ENCODE measurements at places on chromosomes 4 and X.

GRCh38 chrX:46634577-46634976 is 61.0 kb downstream of the CHST7 start:
- DNase-seq = no peak

DNA sequence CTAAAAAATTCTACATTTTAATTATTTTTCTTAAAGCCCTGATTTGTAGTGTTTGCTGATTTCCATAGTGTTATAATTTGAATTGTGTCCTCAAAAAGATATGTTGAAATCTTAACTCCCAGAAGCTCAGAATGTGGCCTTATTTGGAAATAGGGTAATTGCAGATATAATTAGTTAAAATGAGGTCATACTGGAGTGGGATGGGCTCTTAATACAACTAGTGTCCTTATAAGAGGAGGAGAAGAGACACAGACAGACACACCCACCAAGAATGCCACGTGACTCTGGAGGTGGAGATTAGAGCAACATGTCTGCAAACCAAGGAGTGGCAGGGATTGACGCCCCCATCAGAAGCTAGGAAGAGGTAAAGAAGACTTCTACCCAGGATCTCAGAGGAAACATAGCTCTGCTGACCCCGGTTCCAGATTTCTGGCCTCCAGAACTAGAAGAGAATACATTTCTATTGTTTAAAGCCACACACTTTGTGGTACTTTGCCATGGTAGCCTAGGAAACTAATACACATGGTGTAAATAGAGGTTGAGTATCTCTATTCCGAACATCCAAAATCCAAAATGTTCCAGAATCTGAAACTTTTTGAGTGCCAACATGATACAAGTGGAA is 70.5 kb upstream of the IRF2 start:
- peak; percentile 34 for DNase-seq

- peak; percentile 11 for DNase-seq
Observed at GRCh38 chr4:26782830-26783202, 77.8 kb upstream of the STIM2 start.

GRCh38 chr4:33080275-33080674 is 2360.1 kb downstream of the PCDH7 start:
- DNase-seq = no peak

DNA sequence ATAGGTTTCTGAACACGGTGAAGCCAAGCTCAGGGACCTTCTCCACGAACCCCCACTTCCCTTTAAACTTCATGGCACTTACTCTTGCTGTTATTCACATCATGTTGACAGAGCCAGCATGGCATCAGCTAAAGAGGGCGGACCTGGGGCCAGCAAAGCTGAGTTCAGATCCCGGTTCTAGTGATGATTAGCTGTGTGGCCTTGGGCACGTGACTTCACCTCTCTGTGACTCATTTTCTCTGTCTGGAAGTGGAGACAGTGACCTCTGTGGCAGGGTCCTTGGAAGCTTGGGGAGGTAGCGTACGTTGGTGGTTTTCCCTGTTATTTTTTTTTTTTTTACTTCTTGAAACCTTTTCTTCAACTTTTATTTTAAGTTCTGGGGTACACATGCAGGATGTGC is 13.4 kb downstream of the EVC start:
- DNase-seq = peak; percentile 20

GRCh38 chr4:21802406-21802805 is 146.2 kb downstream of the KCNIP4 start:
- DNase-seq = peak; percentile 84

GRCh38 chr4:185142564-185142911 is 528 bp upstream of the SLC25A4 start:
- no peak for DNase-seq

- peak; percentile 52 for DNase-seq
Observed at GRCh38 chrX:42803320-42803719, 25.4 kb upstream of the PPP1R2C start.

DNA sequence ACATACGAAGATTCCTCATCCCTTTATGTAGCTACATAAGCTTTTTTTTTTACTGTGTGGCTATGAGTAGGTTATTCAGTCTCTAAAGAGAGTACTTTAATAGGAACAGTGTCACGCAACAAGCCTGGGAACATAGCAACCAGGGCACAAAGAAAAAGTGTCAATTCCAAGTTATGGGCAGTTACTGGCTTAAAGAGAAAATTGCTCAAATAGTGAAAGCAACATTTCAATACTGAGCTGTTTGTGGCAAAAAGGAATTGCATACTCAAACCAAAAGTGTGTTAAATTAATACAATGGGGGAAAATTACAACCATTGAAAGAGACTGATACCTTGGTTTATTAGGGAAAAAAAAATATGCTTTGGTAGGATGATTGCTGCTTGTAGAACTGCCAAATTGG is 41.2 kb upstream of the ENOX2 start:
- DNase-seq = no peak

- no peak for DNase-seq
Observed at GRCh38 chrX:119381349-119381944, 17.7 kb upstream of the SLC25A43 start.

GRCh38 chr4:150164055-150164454 is 85.8 kb downstream of the DCLK2 start:
- DNase-seq = peak; percentile 74

- peak; percentile 92 for DNase-seq
Observed at GRCh38 chr4:53306729-53307128, 59.1 kb downstream of the SCFD2 start.

- DNase-seq = peak; percentile 36
Observed at GRCh38 chr4:74056114-74056857, 17.8 kb upstream of the CXCL3 start.

DNA sequence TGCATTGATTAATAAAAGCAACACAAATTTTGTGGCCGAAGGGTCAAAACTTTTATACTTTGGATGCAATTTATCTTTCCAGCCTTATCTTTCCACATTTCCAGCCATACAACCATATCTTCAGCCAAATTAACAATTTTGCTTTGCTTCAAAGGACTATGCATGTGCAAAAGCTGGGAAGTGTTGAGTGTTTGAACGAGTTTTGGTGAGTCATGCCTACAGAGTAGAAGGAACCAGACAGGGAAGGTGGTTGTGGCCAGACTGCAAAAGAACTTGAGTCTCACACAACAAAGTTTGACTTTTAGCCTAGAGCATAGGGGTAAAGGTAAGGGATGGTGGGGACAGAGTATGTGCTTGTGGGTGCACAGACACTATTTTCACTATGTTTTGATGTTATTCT is 53.0 kb upstream of the GABRA2 start:
- no peak for DNase-seq

GRCh38 chrX:17474892-17475291 is 99.9 kb downstream of the NHS start:
- DNase-seq = peak; percentile 80

DNA sequence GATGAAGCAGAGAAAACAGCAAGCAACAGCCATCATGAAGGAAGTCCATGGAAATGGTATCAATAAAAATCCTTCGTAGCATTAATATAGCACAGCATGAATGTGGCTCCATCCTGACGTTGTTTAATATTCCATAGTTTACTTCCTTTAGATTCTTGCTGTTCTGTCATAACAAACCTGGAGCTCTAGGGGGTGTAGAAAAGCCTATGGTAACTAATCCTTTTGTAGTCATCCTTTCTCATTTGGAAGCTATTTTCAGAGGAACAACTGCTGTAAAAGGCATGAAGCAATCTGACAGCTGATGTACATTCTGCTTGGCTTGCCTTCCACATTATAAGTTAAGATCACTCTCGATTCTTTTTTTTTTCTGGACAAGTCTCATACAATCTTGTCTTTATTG is 914 bp downstream of the MYOZ2 start:
- DNase-seq = no peak

DNA sequence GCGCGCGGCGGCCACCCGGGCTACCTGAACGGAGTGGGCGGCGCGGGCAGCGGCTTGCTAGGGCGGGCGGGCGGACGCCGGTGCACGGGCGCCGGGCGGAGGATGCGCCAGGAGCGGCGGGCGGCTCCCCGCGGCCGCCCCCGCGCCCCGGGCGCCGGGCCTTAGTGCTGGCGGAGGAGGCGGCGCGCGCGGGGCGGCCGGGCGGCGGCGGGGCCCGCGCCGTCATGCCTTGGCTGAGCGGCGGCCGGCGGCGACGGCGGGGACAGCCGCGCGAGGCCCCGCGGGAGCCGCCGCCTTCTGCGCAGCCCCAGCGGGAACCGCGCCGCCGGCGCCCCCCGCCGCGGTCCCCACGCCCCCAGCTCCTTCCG is 48.2 kb downstream of the CLDN34 start:
- no peak for DNase-seq

- no peak for DNase-seq
Observed at GRCh38 chr4:8761167-8761823, 110.3 kb downstream of the HMX1 start.

DNA sequence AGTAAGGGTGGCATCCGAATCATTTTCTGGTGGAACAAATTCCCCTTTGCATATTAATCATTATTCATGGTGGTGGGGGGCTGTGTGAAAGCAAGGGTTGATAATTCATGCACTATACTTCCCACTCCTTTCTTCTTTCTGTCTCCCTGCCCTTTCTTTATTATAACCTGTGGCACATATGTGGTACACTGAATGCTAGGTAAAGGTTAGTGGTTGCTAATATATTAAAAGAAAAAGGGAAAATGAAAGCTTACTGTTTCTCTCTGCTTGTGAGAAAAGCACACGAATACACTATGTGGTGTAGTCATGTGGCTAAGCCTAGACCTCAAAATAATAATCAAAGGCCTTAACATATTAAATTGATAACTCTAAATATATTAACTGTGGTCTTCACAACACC is 178.4 kb upstream of the RPS6KA3 start:
- DNase-seq = no peak

- DNase-seq = no peak
Observed at GRCh38 chr4:87134122-87134521, 86.3 kb downstream of the KLHL8 start.

GRCh38 chr4:186891859-186892486 is 168.3 kb upstream of the FAT1 start:
- DNase-seq = no peak

DNA sequence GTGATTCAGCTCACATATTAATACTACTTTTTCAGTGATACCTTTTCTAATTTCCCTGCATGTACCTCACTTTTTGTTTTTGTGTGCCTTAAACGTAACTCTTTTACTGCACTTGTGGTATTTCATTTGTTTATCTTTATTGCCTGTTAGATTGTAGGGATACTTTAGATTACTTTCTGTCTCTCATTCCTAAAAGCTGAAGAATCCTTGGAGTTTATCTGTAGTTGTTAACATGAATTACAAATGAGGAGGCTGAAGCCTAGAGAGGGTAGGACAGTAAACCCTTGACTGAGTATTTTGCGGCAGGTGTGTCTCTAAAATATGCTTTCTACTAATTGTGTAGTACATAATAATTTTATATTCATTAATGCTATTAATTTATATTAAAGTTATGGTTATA is 34.9 kb downstream of the BMP2K start:
- peak; percentile 23 for DNase-seq

- DNase-seq = peak; percentile 58
Observed at GRCh38 chrX:121308276-121308805, 260.9 kb downstream of the GLUD2 start.

DNA sequence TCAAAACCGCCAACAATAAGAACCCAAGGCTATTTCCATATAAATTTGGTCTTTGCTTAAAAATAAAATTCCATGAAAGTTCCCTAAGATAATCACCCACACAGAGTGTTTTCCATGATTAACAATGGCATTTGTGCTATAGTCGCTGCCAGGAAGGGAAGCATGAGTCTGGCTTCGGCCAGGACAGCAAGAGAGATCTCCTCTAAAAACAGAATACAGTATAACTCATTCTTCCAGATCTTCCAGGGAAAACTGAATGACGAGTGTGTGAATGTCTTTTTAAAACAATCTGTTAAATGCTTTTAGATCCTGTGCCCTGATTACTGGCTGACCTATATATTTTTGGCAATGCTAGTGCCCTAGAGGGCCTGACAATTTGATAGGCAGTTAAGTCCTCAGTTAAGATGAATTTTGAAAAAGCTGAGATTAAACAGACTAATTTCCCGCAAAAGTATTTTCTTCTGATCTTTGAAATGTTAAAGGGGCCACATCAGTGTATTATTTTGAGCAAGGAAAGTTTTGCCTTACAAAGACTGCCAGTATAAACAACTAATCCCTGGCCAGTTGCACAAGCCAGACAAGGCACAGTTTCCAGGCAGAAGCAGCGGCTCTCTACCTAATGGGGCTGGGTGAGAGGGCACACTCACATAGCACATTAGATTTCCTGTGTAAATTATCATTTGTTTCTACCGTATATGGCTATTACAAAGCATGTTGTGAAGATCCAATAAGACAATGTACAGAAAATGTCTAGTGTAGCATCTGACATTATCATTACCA is 127.3 kb downstream of the DCHS2 start:
- DNase-seq = no peak

DNA sequence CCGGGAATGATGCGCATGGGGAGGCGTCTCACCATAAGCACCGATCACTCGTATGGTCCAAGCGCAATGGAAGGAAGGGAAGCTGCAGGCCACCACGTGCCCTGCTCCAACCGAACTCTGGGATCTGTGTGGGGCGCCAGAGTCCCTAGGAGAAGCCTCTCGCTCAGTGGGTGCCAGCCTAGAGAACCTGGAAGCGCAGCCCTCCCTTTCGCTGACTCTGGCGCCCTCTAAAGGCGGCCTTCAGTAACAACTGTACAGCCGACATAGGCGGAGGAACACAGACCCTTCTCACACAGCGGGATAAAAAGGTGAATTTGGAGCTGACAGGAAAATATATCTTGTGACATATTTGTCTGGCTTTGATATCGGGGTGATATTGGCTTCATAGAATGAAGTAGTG is 76.0 kb downstream of the INTS6L start:
- DNase-seq = peak; percentile 55

DNA sequence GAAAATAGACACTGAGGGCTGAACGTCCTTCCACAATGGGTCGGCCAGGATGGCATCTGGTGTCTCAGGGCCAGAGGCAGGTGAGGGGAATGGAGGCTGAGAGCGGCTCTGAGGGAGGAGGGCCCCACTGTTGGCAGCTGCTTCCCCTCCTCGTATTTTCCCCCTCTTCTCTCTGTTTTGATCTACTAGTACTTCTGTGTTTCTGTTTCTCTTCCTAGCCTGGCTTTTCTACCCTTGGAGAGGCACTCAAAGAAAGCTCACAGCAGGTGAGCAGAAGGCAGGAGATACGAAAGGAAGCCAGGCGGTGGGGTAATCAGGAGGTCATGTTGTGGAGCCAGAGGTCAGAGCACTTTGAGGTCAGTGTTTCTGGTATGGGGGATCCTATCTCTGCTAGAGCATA is 151.8 kb upstream of the GATB start:
- no peak for DNase-seq

DNA sequence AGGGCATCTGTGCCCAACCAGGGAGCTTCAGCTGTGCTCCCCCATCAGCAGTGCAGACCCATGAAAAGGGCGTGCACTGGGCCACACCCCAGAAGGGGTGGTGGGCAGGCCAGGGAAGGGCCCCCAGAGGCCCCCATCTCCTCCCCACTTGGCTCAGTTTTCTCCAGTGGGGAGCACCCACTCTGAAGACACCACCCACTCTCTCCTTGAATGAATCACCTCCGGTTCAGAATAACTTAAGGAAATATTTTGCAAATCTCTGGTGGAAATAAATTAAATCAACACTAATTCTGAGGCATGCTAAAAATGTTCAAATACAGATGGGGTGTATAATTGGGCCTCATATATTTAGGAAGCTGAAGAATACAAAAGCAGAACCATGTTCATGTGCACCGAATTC is 41.3 kb upstream of the PPP2R2C start:
- DNase-seq = no peak
